ENCODE measurements at places on chromosomes 13 and 19. TPM values are rescaled to one million over a fixed set of nuclear protein-coding genes. Genes with fewer than 3 reads are reported as not detected.
A peak's percentile ranks its signal among the peaks of the same experiment; 100 is the strongest.

- peak overlapping the region; percentile 80 for H3K4me3 ChIP-seq
- DNase-seq: peak; percentile 49
- H3K4me1 ChIP-seq: peaks cover 18% of the 10 kb centered on the region
- H3K36me3 ChIP-seq: no peaks in the 10 kb centered on the region
Measured at GRCh38 chr13:60397704-60398378, 821 bp downstream of the TDRD3 start.

DNA sequence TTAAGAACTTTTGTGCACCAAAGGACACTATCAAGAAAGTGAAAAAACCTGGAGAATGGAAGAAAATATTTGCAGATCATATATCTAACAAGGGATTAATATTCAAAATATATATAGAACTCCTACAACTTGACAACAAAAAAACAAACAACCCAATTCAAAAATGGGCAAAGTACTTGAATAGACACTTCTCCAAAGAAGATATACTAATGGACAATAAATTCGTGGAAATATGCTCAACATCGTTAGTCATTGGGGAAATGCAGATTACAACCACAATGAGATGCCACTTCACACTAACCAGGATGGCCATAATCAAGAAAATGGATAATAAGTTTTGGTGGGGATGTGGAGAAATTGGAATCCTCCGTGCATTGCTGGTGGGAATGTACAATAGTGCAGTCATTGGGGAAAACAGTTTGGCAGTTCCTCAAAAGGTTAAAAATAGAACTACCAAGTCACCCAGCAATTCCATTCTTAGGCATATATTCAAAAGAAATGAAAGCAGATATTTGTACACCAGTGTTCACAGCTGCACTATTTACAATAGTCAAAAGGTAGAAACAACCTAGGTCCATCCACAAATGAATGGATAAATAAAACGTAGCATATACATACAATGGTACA, 2.2 kb upstream of the LSR start:
- peaks cover 6% of the 10 kb centered on the region for H3K27me3 ChIP-seq
- peak overlapping the region; percentile 92 for H3K4me3 ChIP-seq
- DNase-seq: no peak
- peaks cover 16% of the 10 kb centered on the region for H3K4me1 ChIP-seq

DNA sequence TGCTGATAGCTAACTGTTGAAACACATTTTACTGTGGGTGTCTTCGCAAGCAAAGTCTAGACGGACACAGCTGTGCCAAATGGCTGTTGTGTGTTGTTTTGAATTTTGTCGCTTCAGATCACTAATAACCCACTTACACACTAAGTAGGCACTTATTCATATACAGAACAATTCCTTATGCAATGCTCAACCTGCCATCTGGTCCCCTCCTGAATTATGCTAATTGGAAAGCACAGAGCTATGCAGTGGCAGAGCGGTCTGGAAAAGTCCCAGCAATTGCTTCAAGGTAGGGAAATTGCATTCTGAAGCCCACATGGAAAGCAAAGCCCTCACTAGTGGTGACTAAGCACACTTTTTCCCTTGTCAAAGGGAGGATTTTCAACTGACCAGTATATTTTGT, 69.9 kb downstream of the C13orf42 start:
- H3K36me3 ChIP-seq: no peaks in the 10 kb centered on the region
- H3K27me3 ChIP-seq: peaks cover 22% of the 10 kb centered on the region
- H3K4me3 ChIP-seq: no peak overlapping the region
- DNase-seq: no peak

DNA sequence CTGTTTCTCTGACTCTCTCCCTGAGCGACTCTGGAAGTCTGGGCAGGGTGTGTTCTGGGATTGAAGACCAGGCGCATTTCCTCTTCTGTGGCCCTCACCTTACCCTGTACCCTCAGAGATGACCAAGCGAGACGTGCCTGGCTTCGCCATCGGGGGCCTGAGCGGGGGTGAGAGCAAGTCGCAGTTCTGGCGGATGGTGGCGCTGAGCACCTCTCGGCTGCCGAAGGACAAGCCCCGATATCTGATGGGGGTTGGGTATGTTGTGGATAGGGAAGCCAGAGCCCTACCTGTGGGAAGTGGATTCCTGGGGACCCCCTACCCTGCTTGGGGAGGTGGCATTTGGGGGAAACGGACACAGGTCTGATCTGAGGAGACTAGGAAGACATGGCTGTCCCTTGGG, 5.8 kb upstream of the DNM2 start:
- DNase-seq: no peak
- peaks cover 3% of the 10 kb centered on the region for H3K4me1 ChIP-seq
- no peaks in the 10 kb centered on the region for H3K27me3 ChIP-seq
- no peak overlapping the region for H3K4me3 ChIP-seq

The OVOL3 gene
- not detected for total RNA-seq

- no peak overlapping the region for H3K4me3 ChIP-seq
- H3K27ac ChIP-seq: no peak overlapping the region
- H3K27me3 ChIP-seq: no peaks in the 10 kb centered on the region
- no peaks in the 10 kb centered on the region for H3K4me1 ChIP-seq
- no peaks in the 10 kb centered on the region for H3K36me3 ChIP-seq
Measured at GRCh38 chr19:32091241-32091640, 254.2 kb upstream of the ZNF507 start.

DNA sequence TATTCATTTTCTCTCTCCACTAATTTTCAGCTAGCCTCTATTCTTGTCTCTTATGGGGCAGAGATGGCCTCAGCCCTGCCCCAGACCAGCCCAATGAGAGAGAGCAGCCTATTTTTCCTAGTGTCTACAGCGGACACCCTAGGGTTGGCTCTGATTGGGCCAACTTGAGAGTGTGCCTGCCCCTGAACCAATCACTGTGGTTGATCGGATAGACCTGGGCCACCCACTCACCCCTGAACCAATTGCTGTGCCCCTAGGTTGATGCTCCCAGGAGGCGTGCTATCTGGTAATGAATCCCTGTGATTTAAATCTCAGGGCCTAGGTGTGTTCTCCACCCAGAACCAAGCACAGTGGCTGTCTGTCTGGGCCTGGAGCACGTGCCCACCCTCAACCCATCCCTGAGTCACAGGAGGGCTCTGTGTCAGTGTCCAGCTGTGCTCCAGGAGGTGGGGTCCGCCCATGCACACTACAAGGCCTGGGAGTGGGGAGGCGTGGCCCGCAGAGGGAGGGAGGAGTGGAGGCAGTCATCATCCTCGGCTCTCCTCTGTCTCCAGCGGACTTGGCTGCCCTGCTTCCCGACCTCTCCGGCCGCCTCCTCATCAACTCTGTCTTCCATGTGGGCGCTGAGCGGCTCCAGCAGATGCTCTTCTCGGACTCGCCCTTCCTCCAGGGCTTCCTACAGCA, 14.9 kb upstream of the SCN1B start:
- H3K36me3 ChIP-seq: peaks cover 71% of the 10 kb centered on the region
- H3K27me3 ChIP-seq: no peaks in the 10 kb centered on the region
- no peaks in the 10 kb centered on the region for H3K4me1 ChIP-seq
- H3K4me3 ChIP-seq: no peak overlapping the region
- no peak overlapping the region for H3K27ac ChIP-seq
- DNase-seq: no peak

The STOML3 gene
- total RNA-seq: not detected

DNA sequence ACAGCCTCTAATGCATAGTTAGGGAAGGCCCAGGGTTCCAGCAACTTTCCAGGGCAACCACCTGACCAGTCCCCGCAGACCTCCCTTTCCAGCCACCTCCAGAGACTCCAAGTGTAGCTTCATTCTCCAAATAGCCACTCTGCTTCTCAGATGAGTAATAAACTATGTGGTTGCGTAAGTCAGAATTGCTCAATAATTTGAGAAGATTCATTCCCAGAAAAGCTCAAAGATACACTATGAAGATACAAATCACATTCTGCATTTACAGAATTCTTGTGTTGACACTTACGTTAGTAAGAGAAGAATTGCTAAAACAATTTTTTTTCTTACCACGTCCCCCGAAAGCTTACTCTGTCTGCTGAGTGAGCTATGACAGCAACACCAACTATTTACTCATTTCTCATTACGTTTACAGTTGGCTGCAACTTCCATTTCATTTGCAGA, 8.2 kb upstream of the LATS2 start:
- H3K27me3 ChIP-seq: no peaks in the 10 kb centered on the region
- peaks cover 7% of the 10 kb centered on the region for H3K4me1 ChIP-seq
- H3K36me3 ChIP-seq: no peaks in the 10 kb centered on the region
- no peak overlapping the region for H3K4me3 ChIP-seq
- DNase-seq: peak; percentile 94

- H3K27ac ChIP-seq: no peak overlapping the region
- H3K4me3 ChIP-seq: no peak overlapping the region
- no peaks in the 10 kb centered on the region for H3K4me1 ChIP-seq
- H3K36me3 ChIP-seq: no peaks in the 10 kb centered on the region
- no peaks in the 10 kb centered on the region for H3K27me3 ChIP-seq
- DNase-seq: no peak
Measured at GRCh38 chr13:73535341-73535740, 476.5 kb downstream of the KLF5 start.

The GPR180 gene
- total RNA-seq: 4.9 TPM

GRCh38 chr13:113470073-113470472, 16.8 kb upstream of the ADPRHL1 start:
- H3K36me3 ChIP-seq: peaks cover 67% of the 10 kb centered on the region
- no peaks in the 10 kb centered on the region for H3K27me3 ChIP-seq
- H3K4me3 ChIP-seq: no peak overlapping the region
- no peaks in the 10 kb centered on the region for H3K4me1 ChIP-seq
- H3K27ac ChIP-seq: no peak overlapping the region
- no peak for DNase-seq

GRCh38 chr13:112183532-112184090, 116.7 kb downstream of the SOX1 start:
- no peaks in the 10 kb centered on the region for H3K36me3 ChIP-seq
- no peaks in the 10 kb centered on the region for H3K27me3 ChIP-seq
- DNase-seq: no peak
- no peaks in the 10 kb centered on the region for H3K4me1 ChIP-seq
- H3K27ac ChIP-seq: no peak overlapping the region

The DKKL1 gene
- total RNA-seq: not detected

The CACNG6 gene
- not detected for total RNA-seq

- H3K27me3 ChIP-seq: no peaks in the 10 kb centered on the region
- H3K27ac ChIP-seq: peak overlapping the region; percentile 77
- peaks cover 33% of the 10 kb centered on the region for H3K4me1 ChIP-seq
- DNase-seq: no peak
- peak overlapping the region; percentile 83 for H3K4me3 ChIP-seq
Measured at GRCh38 chr19:18321734-18322102, 1.2 kb downstream of the LSM4 start.

DNA sequence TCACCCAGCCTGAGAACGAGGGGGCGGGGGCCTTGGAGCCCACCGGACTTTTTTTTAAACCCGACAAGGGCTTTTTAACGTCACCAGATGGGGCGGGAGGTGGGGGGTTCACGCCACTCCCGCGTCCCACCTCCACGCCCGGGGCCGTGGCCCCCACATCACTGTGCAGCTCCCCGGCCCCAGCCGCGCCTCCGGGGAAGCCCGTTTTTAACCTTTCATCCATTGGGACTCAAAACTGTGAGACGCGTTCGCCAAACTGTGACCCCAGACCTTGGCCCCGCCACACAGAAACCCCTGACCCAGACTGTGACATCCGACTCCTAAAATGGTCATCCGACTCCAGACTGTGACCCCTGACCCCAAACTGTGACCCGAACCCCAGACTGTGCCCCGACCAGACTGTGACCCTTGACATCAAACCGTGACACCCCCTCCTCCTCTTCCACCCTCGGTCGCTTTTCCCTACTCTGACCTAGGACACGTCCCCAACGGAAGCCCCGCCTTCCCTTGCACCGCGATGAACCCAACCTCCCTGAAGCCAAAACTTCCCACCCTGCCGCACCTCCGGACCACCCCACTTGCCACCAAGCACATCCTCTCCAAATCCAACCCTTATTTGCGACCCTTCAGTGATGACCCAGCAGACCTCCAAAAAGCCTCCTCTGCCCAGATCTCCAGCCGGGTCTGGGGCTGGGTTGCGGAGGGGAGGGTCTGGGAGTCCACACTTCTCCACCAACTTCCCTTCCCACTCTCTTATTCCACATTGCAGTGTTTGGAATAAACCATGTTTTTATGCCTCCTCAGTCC, 1.5 kb upstream of the GRWD1 start:
- DNase-seq: no peak
- H3K27ac ChIP-seq: peak overlapping the region; percentile 94
- peaks cover 39% of the 10 kb centered on the region for H3K36me3 ChIP-seq
- peaks cover 23% of the 10 kb centered on the region for H3K4me1 ChIP-seq

DNA sequence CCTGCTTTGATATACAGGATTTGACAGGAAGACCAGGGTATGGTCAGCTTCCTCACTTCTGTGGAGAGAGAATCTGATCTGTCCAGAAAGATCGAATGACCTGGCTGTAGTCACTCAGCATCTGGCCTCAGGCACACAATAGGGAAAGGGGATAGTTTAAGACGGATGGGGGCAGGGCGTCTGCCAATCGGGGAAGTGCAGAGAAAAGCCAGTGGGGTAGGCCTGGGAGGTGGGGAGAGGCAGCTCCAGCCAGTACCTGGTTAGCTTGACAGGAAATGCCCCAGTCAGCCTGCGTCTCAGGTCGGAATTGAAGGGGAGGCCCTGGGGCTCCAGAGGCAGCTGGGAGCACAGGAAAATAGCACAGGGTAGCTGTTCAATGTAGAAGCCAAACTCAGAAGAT, 12.4 kb downstream of the ZNF444 start:
- no peak for DNase-seq
- no peak overlapping the region for H3K27ac ChIP-seq
- peaks cover 17% of the 10 kb centered on the region for H3K36me3 ChIP-seq
- no peak overlapping the region for H3K4me3 ChIP-seq

The CASP14 gene
- not detected for total RNA-seq

DNA sequence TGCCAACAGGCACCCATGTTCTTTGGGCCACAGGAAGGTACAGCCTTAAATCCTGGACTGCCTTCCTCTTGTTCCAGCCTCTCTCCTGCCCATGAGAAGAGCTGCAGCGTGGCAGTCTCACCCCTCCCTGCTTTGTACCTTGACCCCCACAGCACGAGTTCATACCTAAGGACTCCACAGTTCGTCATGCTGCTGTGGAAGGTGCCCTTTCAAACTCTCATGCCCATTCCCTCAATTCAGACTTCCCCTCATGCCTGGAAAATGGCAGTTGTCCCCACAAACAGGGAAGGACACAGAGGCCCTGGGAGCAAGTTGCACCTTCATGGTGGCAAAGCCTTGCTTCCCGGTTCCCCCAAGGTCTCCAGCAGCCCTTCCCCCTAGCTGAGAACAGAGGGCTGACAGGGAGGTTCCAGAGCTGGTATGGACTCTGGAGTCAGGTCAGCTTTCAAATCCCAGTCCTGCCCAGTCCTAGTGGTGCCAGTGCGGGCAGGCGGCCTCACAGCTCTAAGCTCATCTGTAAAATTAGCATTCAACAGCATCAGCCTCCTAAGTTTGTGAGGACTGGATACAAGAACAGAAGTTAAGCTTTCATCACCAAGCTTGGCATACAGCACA, 8.6 kb downstream of the GSK3A start:
- H3K4me1 ChIP-seq: no peaks in the 10 kb centered on the region
- H3K36me3 ChIP-seq: peaks cover 84% of the 10 kb centered on the region
- no peak overlapping the region for H3K4me3 ChIP-seq
- no peaks in the 10 kb centered on the region for H3K27me3 ChIP-seq
